PC-9 (cell line): ENCODE measurements at places on chromosomes 7 and 10. TPM values are rescaled to one million over a fixed set of nuclear protein-coding genes. Genes with fewer than 3 reads are reported as not detected.

Gene UBTD1
- 17.1 and 21.2 TPM in 2 replicates for total RNA-seq

Gene CLRN3
- total RNA-seq: not detected in 2 replicates

Gene C1QL3
- not detected in 2 replicates for total RNA-seq

DNA sequence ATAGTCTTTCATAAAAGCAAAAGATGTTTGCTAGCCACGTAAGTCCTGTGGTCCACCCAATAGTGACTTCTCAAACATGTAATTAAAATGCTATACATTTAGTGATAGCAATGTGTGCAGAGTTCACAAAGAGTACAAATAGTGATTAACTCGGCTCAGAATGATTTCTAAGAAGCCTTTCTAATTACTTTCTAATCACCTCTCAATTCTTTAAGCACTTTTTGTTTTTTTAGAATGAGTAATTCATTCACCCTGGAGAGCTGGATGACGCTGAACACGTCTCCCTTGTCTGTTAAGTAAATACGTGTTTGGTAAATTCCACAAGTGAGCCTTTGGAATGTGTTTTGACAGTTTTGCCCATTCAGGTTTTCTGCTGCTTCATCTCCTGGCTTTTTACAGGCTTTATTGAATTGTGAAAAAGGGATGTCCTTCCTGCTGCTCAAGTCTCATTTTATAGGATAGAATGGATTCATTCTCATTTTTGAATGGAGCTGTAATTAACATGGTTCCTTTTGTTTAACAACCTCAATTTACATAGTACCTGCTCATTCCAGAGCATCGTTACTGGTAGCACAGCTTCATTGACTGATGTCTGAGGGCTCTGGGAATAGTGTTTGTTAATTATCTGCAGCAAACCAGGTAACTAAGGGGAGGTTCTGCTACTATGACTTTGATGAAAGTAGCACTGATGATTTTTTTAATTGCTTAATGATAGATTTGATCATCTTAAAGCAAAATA is 212.1 kb downstream of the VTI1A start:
- no peaks in the 10 kb centered on the region for H3K27me3 ChIP-seq
- H3K4me1 ChIP-seq: peaks cover 30% of the 10 kb centered on the region
- peak overlapping the region; percentile 61 for H3K27ac ChIP-seq

Gene NUTM2E
- total RNA-seq: 0.70 and 0.88 TPM in 2 replicates

- H3K36me3 ChIP-seq: no peaks in the 10 kb centered on the region
- H3K27me3 ChIP-seq: peaks cover 100% of the 10 kb centered on the region
- H3K4me1 ChIP-seq: no peaks in the 10 kb centered on the region
- H3K4me3 ChIP-seq: no peak overlapping the region
- no peak overlapping the region for H3K27ac ChIP-seq
Observed at GRCh38 chr7:132164558-132165125, 411.6 kb downstream of the PLXNA4 start.

- no peak within 1 kb of the TSS for H3K4me3 ChIP-seq
- no peaks in the 10 kb centered on the region for H3K4me1 ChIP-seq
- H3K36me3 ChIP-seq: no peaks in the 10 kb centered on the region
- H3K27ac ChIP-seq: no peak within 1 kb of the TSS
Observed at GRCh38 chr7:54541669-54542625, at the start of gene VSTM2A. Gene VSTM2A, plus strand, starts transcription at chr7:54542375. Its CDS starts 356 bp downstream, at chr7:54542731.

DNA sequence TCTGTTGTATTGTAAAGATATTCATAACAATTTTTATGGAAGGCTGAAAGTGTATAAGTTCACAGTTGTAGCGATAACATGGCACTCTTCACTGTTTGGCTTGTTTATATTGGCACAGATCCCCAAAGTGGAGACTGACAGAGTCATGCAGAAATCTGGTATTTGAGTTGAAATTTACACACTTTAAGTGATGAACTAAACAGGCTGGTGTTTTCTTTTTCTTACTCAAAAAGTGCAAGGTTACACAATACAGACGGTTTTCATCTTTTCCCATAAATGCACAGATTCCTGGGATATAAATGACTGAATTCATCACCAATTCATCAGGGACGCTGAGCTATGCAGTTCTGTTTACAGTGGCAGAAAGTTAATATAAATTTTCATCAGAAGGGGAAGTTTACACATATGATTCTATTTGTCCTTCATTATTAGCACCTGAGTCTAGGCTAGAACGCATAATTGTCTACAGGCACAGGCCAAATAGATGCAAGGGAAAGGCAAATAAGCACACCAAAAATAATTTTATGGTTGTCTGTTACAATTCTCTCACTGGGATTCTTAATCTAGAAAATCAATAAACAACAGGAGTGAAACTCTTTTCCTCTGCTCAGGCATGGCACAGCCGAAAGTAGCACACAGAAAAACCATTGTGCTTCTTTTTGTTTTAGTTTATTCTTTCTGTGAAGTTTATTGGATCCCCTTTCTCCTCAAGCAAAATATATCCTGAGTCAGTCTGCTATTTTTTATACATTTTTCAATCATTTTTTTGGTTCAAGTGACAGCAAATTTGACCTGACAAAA is 88.0 kb downstream of the FOXP2 start:
- DNase-seq: no peak
- H3K27ac ChIP-seq: no peak overlapping the region
- H3K36me3 ChIP-seq: no peaks in the 10 kb centered on the region
- H3K4me1 ChIP-seq: no peaks in the 10 kb centered on the region
- no peaks in the 10 kb centered on the region for H3K27me3 ChIP-seq

DNA sequence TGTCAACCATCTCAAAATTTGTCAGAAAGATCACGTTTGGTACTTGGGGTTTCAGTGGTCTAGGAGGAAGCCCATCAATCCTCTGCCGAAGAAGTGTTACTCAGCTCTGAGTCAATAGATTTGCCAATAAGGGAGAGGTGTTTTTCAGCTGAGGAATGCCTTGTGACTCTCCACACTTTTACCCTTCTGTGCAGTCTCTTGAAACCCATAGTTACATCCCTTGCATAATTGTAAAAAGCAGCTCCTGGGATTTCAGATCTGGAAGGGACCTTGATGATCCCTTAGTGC is 47.5 kb downstream of the INSYN2A start:
- no peaks in the 10 kb centered on the region for H3K36me3 ChIP-seq
- H3K4me1 ChIP-seq: peaks cover 43% of the 10 kb centered on the region
- H3K27ac ChIP-seq: peak overlapping the region; percentile 81
- no peaks in the 10 kb centered on the region for H3K27me3 ChIP-seq
- no peak overlapping the region for H3K4me3 ChIP-seq
- peak; percentile 68 for DNase-seq

DNA sequence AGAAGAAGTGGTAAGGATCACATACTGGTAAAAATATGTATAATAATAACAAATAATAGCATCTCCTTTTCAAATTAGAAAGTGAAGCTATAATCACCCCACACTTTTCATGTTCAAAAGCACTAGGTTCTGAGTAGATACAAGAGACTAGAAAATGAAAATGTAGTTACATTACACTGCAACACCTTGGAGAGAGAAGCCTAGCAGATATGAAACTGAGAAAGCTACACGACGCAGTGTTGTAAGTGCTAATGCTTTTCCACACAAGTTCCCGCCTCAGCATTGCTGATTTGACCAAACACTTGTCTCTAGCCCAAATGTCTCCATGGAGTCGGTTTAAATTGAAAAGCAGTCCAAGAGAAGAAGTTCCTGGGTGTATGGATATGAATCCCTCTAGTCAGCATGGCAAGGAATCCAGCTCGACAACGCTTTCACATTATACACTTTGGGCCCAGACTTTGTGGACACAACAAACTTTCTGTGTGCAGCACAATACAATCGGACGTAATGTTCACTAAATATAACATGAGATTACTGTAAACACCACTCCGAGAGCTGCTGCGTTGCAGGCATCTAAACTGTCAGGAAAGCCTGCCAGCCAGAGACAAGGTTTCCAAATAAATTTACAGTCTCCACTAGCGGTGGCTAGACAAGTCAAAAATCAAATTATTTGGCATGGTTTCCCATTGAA is 1.7 kb downstream of the PDE1C start:
- H3K4me1 ChIP-seq: no peaks in the 10 kb centered on the region
- H3K27ac ChIP-seq: no peak overlapping the region
- peaks cover 42% of the 10 kb centered on the region for H3K27me3 ChIP-seq
- H3K4me3 ChIP-seq: no peak overlapping the region

GRCh38 chr10:65751218-65751617 is 1174.6 kb upstream of the LRRTM3 start:
- no peaks in the 10 kb centered on the region for H3K36me3 ChIP-seq
- H3K4me3 ChIP-seq: no peak overlapping the region
- no peak overlapping the region for H3K27ac ChIP-seq
- H3K27me3 ChIP-seq: no peaks in the 10 kb centered on the region
- peak; percentile 77 for DNase-seq
- peaks cover 8% of the 10 kb centered on the region; the same call in 1 of the 2 replicates for H3K4me1 ChIP-seq

Gene GDF10
- total RNA-seq: not detected in 2 replicates

Gene GTF2IRD1
- total RNA-seq: 44.0 and 46.7 TPM in 2 replicates

- DNase-seq: no peak
- H3K4me3 ChIP-seq: no peak overlapping the region
- H3K27me3 ChIP-seq: no peaks in the 10 kb centered on the region
- H3K4me1 ChIP-seq: peaks cover 30% of the 10 kb centered on the region
- H3K36me3 ChIP-seq: no peaks in the 10 kb centered on the region
Observed at GRCh38 chr10:76436401-76436811, 1005.0 kb downstream of the LRMDA start.

DNA sequence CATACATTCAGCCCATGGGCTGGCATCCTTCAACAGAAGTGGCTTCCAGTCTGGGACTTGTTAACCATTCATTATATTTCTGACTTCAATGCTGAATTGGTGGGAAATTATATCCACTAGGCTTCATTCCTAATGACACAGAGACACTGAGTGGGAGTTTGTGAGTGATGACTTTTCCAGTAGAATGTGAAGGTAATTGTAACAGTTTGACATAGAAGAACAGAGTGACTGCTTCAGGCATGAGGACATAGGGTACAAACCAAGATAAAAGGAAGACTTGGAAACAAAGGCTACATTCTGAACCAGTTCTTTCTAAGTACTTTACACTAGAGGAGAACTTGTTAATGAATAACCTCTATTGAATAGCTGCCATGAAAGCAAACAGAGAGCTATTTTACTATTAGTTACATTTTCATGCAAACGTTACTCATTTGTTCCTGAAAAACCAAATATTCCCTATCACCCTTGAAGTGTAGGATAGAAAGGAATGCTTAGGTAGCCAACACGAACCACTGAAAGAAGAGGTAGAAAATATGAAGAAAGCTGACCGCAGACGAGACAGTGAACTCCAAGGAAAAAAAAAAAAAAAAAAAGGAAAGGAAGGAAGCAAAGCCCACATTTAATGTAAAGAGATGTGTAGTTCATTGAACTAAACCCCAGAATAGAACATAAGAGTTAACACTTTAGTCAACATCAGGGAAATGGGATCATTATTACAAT is 237.0 kb upstream of the SEMA3C start:
- no peak overlapping the region for H3K27ac ChIP-seq
- no peaks in the 10 kb centered on the region for H3K36me3 ChIP-seq
- no peak for DNase-seq
- peaks cover 10% of the 10 kb centered on the region; the same call in 1 of the 2 replicates for H3K4me1 ChIP-seq
- no peak overlapping the region for H3K4me3 ChIP-seq

- H3K27me3 ChIP-seq: peaks cover 28% of the 10 kb centered on the region; the same call in 1 of the 2 replicates
- H3K4me3 ChIP-seq: no peak overlapping the region
- no peaks in the 10 kb centered on the region for H3K4me1 ChIP-seq
- H3K36me3 ChIP-seq: no peaks in the 10 kb centered on the region
- DNase-seq: no peak
- H3K27ac ChIP-seq: no peak overlapping the region
Observed at GRCh38 chr7:71009636-71010035, 122.3 kb upstream of the GALNT17 start.

DNA sequence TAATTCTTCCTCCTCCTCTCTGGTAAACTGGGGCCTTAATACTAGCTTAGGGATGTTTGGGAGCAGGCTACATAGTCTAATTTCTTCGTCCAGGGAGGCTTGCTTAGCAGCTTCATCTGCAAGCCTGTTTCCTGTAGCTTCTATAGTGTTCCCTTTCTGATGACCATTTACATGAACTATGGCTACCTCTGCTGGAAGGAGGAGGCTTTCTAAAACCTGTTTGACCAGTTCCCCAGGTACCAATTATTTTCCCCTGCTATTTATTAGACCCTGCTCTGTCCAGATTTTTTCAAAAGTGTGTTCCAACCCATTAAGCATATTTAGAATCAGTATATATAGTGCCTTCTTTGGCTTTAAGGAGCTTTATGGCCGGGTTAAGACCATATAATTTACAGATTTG is 38.8 kb upstream of the DNAH11 start:
- H3K4me1 ChIP-seq: peaks cover 10% of the 10 kb centered on the region
- no peak overlapping the region for H3K4me3 ChIP-seq
- H3K36me3 ChIP-seq: 0 out of 2 replicates have a peak, but pooled peaks cover under 1% of the 10 kb centered on the region
- H3K27me3 ChIP-seq: no peaks in the 10 kb centered on the region

Gene GARIN1A
- 0.57 and 0.78 TPM in 2 replicates for total RNA-seq

Gene KCNIP2
- 4.0 and 5.1 TPM in 2 replicates for total RNA-seq

GRCh38 chr10:124123156-124123555 is 29.8 kb upstream of the CHST15 start:
- peaks cover 6% of the 10 kb centered on the region for H3K4me1 ChIP-seq
- no peak overlapping the region for H3K4me3 ChIP-seq
- no peak overlapping the region for H3K27ac ChIP-seq
- no peaks in the 10 kb centered on the region for H3K36me3 ChIP-seq

- no peaks in the 10 kb centered on the region for H3K4me1 ChIP-seq
- no peak for DNase-seq
- H3K27ac ChIP-seq: no peak overlapping the region
- H3K27me3 ChIP-seq: peaks cover 43% of the 10 kb centered on the region; the same call in 1 of the 2 replicates
- no peaks in the 10 kb centered on the region for H3K36me3 ChIP-seq
Observed at GRCh38 chr7:42575171-42575570, 336.7 kb downstream of the C7orf25 start.

- no peak overlapping the region for H3K4me3 ChIP-seq
- H3K27me3 ChIP-seq: peaks cover 6% of the 10 kb centered on the region; the same call in 1 of the 2 replicates
Observed at GRCh38 chr7:71342202-71342601, 210.3 kb downstream of the GALNT17 start.

- DNase-seq: no peak
- no peak overlapping the region for H3K27ac ChIP-seq
- H3K36me3 ChIP-seq: no peaks in the 10 kb centered on the region
- H3K4me1 ChIP-seq: no peaks in the 10 kb centered on the region
- H3K4me3 ChIP-seq: no peak overlapping the region
Observed at GRCh38 chr7:118602090-118602489, 377.6 kb downstream of the ANKRD7 start.

- no peak overlapping the region for H3K27ac ChIP-seq
- H3K4me1 ChIP-seq: no peaks in the 10 kb centered on the region
- peaks cover 52% of the 10 kb centered on the region; the same call in 1 of the 2 replicates for H3K27me3 ChIP-seq
- no peaks in the 10 kb centered on the region for H3K36me3 ChIP-seq
- H3K4me3 ChIP-seq: no peak overlapping the region
Observed at GRCh38 chr10:84588971-84589370, 260.6 kb downstream of the CCSER2 start.

- no peak overlapping the region for H3K27ac ChIP-seq
- H3K4me3 ChIP-seq: no peak overlapping the region
- no peaks in the 10 kb centered on the region for H3K36me3 ChIP-seq
- H3K27me3 ChIP-seq: peaks cover 100% of the 10 kb centered on the region
Observed at GRCh38 chr7:157674715-157675426, 338.1 kb downstream of the DNAJB6 start.

Gene OR13A1
- 0.15 TPM in 1 of 2 replicates, not detected in the other for total RNA-seq

Gene HPS1
- 43.2 and 47.0 TPM in 2 replicates for total RNA-seq
